ENCODE measurements at places on chromosomes 3 and 15. TPM values are rescaled to one million over a fixed set of nuclear protein-coding genes. Genes with fewer than 3 reads are reported as not detected.

DNA sequence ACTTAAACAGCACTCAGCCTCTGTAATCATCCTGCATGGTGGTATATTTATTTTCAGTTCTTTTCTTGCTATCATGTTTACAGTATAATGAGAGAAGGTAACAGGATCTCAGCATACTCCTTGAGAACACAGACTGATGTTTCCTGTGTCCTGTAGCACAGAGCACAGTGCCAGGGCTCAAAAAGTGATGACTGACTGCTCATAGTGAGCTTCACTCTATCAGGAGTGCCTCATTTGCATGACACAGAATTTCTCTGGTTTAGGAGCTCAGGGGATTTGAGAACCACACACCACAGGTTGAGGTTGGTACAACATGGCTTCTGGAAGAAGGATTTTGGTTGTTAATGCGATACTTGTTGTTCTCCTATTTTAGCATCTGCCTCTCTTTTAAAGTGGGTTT, 68.5 kb upstream of the SLC2A2 start:
- DNase-seq, result no peak

GRCh38 chr3:136277115-136277514, 27.0 kb downstream of the PCCB start:
- DNase-seq, result no peak

DNA sequence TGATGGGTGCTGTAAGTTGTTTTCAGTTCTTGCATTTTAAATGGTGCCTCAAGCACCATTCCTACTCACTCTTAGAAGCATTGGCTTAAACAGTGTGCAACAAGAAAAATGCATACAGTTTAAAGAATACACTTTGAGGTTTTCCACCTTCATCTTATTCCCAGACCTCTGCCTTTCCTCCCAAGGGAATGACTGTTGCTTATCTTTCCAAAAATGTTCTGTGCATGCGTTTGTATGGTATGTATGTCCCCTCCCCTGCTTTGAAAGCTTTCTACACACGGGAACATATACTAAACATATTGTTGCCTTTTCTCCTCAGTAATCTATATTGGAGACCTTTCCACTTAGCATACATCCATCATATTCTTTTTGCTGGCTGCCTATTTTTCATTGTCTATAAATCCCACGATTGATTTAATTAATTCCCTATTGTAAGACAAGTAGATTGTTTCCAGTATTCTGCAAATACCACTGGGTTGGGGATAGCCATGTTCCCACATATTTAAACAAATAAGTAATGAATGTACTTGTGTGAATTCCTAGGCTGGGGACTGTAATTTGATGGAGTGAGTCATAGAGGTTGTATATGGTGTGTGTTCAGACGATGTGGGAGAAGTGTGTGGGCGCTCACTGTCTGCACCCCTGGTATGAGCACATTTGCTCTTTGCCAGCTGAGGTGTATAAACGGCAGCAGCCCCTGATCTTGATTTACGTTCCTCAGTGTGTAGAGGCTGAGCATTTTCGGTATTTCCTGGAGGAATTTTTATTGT, 5.8 kb downstream of the TRAK1 start:
- DNase-seq, result no peak

IL17RC gene
- 0.57 TPM for total RNA-seq
